ENCODE measurements at places on chromosomes 2 and 18. TPM values are rescaled to one million over a fixed set of nuclear protein-coding genes. Genes with fewer than 3 reads are reported as not detected.

The LYG1 gene
- 0.21 TPM for total RNA-seq

GRCh38 chr2:49988276-49988675 lies 834.0 kb upstream of the FSHR start:
- H3K4me3 ChIP-seq: no peak overlapping the region
- no peak for DNase-seq
- no peaks in the 10 kb centered on the region for H3K4me1 ChIP-seq
- H3K27ac ChIP-seq: no peak overlapping the region

GRCh38 chr2:191316246-191316994 lies 71.2 kb downstream of the MYO1B start:
- H3K36me3 ChIP-seq: no peaks in the 10 kb centered on the region
- no peak for DNase-seq
- H3K27ac ChIP-seq: no peak overlapping the region
- H3K4me1 ChIP-seq: no peaks in the 10 kb centered on the region

The HOXD12 gene
- not detected for total RNA-seq

GRCh38 chr2:113124181-113124961 lies 3.0 kb upstream of the IL1RN start:
- DNase-seq: peak; percentile 38
- H3K27me3 ChIP-seq: no peaks in the 10 kb centered on the region
- H3K4me1 ChIP-seq: peaks cover 11% of the 10 kb centered on the region
- H3K27ac ChIP-seq: peak overlapping the region; percentile 6

- H3K27ac ChIP-seq: no peak overlapping the region
- H3K36me3 ChIP-seq: no peaks in the 10 kb centered on the region
- DNase-seq: no peak
- H3K27me3 ChIP-seq: no peaks in the 10 kb centered on the region
- H3K4me3 ChIP-seq: no peak overlapping the region
- no peaks in the 10 kb centered on the region for H3K4me1 ChIP-seq
These were observed 25.9 kb upstream of the IMPA2 start for GRCh38 chr18:11955239-11956029.

DNA sequence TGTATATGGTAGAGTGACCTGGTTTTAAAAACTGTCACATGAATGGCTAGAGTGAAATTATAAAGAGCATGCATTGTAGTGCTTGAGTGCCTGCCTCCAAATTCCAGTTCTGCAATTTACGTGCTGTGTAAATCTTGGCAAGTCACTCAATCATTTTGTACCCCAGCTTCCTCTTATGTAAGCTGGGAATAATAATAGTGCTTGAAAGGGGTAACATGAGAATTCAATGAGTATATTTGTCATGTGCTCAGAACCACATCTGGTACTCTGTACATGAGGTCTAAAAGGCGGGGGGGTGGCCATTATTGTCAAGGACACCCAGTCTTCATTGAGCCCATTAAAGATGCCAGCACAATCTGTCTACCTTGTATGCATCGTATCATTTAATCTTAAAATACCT lies 214.8 kb downstream of the MC4R start:
- H3K4me1 ChIP-seq: no peaks in the 10 kb centered on the region
- no peak overlapping the region for H3K27ac ChIP-seq
- H3K4me3 ChIP-seq: no peak overlapping the region

DNA sequence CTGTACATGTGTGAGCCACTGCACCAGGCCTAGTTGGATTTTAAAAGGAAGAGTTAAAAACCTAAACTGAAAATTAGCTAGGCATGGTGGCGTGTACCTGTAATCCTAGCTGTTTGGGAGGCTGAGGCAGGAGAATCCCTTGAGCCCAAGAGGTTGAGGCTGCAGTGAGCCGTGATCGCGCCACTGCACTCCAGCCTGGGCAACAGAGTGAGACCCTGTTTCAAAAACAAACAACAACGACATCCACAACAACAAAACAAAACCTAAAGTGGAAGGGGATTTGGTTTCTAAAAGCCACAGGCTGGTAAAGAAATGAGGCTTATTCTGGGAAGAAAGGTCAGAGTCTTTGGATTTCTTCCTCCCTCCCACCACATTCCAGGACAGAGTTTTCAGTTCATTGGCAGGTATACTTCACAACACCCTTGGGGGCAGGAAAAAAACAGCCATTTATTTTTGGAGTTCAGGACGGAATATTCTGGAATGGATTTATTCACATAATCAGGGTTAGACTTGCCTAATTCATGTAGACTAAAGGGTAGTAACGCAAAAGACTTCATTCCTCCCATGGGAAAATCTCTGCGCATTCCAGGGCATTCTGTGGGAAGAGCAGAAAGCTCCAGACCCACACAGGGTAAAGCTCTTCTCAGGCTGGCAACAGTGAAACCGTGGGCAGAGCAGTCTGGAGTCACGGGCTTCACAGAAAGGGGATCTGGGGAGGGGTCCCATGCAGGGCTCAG lies 34.9 kb downstream of the TEX44 start:
- DNase-seq: no peak
- no peak overlapping the region for H3K4me3 ChIP-seq
- H3K4me1 ChIP-seq: no peaks in the 10 kb centered on the region
- H3K27me3 ChIP-seq: no peaks in the 10 kb centered on the region

DNA sequence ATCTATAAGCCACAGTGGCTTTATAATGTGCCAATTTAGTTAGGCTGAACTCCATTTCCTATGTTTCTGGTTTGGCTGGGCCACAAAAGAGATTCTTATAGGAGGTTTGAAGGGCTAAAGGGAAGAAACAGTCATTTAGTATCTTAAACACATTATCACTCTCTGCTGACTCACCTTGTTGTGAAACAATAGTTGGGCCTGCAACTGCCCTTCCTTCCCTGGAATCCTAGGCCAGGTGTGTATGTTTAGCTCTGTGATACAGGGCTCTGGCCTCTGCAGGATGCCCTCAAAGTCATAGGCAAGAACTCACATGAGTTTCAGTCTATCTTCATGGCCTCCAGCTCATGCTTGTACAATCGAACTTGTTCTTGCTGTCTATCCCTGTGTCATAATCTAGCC lies 400.0 kb upstream of the CELF4 start:
- H3K36me3 ChIP-seq: no peaks in the 10 kb centered on the region
- no peak overlapping the region for H3K4me3 ChIP-seq
- no peak for DNase-seq
- H3K27ac ChIP-seq: no peak overlapping the region
- H3K27me3 ChIP-seq: no peaks in the 10 kb centered on the region

DNA sequence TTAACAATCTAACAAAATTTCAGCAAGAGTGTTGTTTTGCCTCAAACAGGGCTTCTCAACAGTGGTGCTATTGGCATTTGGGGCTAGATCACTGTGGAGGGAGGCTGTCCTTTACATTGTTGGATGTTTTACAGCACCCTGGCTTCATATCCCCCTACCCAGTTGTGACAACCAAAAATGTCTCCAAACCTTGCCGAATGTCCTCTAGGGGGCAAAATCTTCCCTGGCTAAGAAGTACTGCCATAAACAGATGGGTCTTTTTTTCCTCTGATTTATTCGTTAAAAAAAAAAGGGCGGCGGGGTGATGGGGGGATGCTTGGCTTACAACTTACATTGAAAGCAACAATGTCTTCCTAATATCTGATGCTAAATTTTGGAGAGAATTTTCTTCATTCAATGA lies 207.6 kb upstream of the CCDC150 start:
- H3K4me1 ChIP-seq: peaks cover 28% of the 10 kb centered on the region
- DNase-seq: no peak
- H3K36me3 ChIP-seq: no peaks in the 10 kb centered on the region
- H3K27ac ChIP-seq: no peak overlapping the region
- no peaks in the 10 kb centered on the region for H3K27me3 ChIP-seq

The ZAP70 gene
- total RNA-seq: 2.9 TPM

- H3K27ac ChIP-seq: no peak overlapping the region
- no peak for DNase-seq
- H3K36me3 ChIP-seq: no peaks in the 10 kb centered on the region
- no peaks in the 10 kb centered on the region for H3K27me3 ChIP-seq
- H3K4me3 ChIP-seq: no peak overlapping the region
These were observed 86.6 kb downstream of the RND3 start for GRCh38 chr2:150400849-150401248.

- peaks cover 24% of the 10 kb centered on the region for H3K4me1 ChIP-seq
- H3K27me3 ChIP-seq: no peaks in the 10 kb centered on the region
- peak overlapping the region; percentile 8 for H3K4me3 ChIP-seq
- H3K27ac ChIP-seq: peak overlapping the region; percentile 82
- H3K36me3 ChIP-seq: no peaks in the 10 kb centered on the region
These were observed 52.8 kb upstream of the PMAIP1 start for GRCh38 chr18:59846814-59847490.

The MAB21L4 gene
- total RNA-seq: not detected

DNA sequence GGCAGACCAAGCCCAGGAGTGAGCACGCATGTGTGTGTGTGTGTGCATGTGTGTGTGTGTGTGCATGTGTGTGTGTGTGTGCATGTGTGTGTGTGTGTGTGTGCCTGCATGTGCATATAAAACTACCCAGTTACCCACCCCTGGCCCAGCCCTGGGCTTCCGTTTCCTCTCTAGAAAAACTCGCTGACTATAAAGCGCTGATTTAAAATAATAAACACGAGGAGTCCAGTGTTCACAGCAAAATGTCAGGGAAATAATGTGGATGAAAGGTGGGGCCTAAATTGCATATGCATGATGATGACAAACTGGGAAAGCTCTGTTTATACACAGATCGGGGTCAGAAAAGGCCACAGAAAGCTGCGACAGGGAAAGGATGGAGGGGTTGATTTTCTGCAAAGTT lies 7.5 kb downstream of the ADCY3 start:
- no peak for DNase-seq
- no peak overlapping the region for H3K27ac ChIP-seq
- peaks cover 1% of the 10 kb centered on the region for H3K36me3 ChIP-seq
- H3K4me1 ChIP-seq: peaks cover 7% of the 10 kb centered on the region

The SERPINB12 gene
- not detected for total RNA-seq

GRCh38 chr2:179691235-179691634 lies 170.2 kb downstream of the ZNF385B start:
- H3K27ac ChIP-seq: no peak overlapping the region
- no peaks in the 10 kb centered on the region for H3K4me1 ChIP-seq
- no peaks in the 10 kb centered on the region for H3K36me3 ChIP-seq
- no peak overlapping the region for H3K4me3 ChIP-seq
- no peaks in the 10 kb centered on the region for H3K27me3 ChIP-seq
- DNase-seq: no peak

- H3K4me3 ChIP-seq: no peak overlapping the region
- H3K27ac ChIP-seq: no peak overlapping the region
- no peak for DNase-seq
- peaks cover 44% of the 10 kb centered on the region for H3K4me1 ChIP-seq
- no peaks in the 10 kb centered on the region for H3K36me3 ChIP-seq
These were observed 29.1 kb upstream of the PMAIP1 start for GRCh38 chr18:59870623-59871130.

DNA sequence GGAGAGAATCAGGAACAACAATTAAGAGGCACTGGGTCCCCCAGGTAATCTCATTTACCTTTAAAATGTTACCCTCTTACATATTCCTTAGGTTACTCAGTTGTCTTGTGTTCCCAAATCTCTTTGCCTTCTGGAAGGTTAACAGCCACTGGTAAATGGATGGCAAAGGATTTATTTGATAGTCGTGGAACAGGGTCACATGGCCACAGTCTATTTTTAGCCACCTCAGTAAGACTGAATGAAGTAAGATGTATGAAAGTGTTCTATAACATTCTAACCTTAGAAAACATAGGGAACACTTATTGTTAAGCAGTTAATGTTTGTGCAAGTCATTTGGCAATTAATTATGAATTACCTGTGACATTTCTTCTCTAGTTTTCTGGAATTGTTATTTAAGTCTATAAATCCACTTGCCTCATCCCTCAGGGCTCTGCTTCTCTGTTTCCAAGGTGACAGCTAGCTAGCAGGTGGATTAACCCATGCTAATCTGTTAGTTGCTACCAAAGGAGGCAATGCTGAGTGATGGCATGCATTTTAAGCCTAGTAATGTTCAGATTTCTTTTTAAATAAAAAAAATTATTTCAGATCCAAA lies 211.0 kb downstream of the PIK3C3 start:
- H3K27ac ChIP-seq: no peak overlapping the region
- H3K27me3 ChIP-seq: no peaks in the 10 kb centered on the region
- no peaks in the 10 kb centered on the region for H3K36me3 ChIP-seq

The OR6B2 gene
- total RNA-seq: not detected

The ECEL1 gene
- total RNA-seq: not detected

GRCh38 chr2:27977731-27978312 lies 87.3 kb downstream of the BABAM2 start:
- no peak for DNase-seq
- no peaks in the 10 kb centered on the region for H3K4me1 ChIP-seq
- H3K4me3 ChIP-seq: no peak overlapping the region
- no peak overlapping the region for H3K27ac ChIP-seq
- no peaks in the 10 kb centered on the region for H3K27me3 ChIP-seq

The ASIC4 gene
- total RNA-seq: not detected

DNA sequence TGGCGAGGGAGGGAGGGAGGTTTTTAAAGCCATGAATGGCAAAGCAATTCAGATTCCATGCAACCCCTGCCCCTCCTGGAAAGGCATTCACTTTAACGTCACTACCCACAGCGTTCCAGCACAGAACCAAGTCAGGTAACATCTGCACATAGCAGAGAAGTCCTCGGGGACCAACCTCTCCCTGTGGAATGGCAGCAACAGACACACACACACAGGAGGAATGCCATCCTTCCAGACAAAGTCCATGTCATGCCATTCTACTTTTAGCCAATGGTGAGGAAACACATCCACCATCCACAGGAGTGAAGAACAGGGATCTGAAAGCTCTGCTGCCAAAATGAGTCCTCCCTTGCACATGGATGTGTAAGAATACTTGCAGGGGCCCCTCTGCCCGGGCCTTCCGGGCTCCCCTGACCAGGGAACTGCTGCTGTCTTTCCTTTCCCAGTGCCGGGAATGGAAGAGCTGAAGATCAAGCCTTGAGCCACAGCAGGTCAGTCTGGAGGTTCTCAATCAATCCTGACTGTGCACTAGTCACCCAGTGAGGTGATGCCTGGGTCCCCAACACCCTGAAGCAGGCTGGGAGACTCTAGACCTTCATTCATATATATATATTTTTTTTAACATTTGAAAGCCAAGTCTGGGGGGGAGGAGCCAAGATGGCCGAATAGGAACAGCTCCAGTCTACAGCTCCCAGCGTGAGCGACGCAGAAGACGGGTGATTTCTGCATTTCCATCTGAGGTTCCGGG lies 63.7 kb downstream of the UXS1 start:
- no peak overlapping the region for H3K27ac ChIP-seq
- H3K36me3 ChIP-seq: no peaks in the 10 kb centered on the region
- H3K27me3 ChIP-seq: no peaks in the 10 kb centered on the region
- no peak overlapping the region for H3K4me3 ChIP-seq

- peak overlapping the region; percentile 85 for H3K27ac ChIP-seq
- no peak overlapping the region for H3K4me3 ChIP-seq
- H3K4me1 ChIP-seq: peaks cover 53% of the 10 kb centered on the region
- H3K27me3 ChIP-seq: no peaks in the 10 kb centered on the region
- DNase-seq: peak; percentile 90
- no peaks in the 10 kb centered on the region for H3K36me3 ChIP-seq
These were observed 21.1 kb upstream of the TMEM163 start for GRCh38 chr2:134739879-134740301.

The KYNU gene
- total RNA-seq: 36.8 TPM

DNA sequence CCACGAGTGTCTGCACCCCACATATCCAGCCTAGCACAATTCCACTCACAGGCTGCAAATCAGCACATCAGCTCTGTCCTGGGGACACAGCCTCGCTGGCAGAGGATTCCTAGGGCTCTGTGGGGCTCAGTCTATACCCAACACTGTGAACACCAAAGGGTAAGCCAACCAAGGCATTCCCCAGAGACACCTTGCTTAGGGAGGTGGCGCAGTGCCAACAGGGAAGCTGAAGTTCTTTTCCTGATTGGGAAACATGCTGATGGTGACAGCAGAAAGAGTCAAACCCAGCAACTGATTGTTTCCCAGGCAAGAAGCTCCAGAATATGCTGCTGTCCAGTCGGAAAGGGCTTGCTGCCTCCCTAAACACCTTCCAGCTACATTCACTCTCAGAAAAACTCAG lies 55.8 kb downstream of the TTC32 start:
- no peaks in the 10 kb centered on the region for H3K4me1 ChIP-seq
- no peaks in the 10 kb centered on the region for H3K27me3 ChIP-seq
- no peaks in the 10 kb centered on the region for H3K36me3 ChIP-seq
- no peak overlapping the region for H3K4me3 ChIP-seq
- no peak for DNase-seq
